ENCODE measurements at places on chromosomes 5 and 9.
A peak's percentile ranks its signal among the peaks of the same experiment; 100 is the strongest.

DNA sequence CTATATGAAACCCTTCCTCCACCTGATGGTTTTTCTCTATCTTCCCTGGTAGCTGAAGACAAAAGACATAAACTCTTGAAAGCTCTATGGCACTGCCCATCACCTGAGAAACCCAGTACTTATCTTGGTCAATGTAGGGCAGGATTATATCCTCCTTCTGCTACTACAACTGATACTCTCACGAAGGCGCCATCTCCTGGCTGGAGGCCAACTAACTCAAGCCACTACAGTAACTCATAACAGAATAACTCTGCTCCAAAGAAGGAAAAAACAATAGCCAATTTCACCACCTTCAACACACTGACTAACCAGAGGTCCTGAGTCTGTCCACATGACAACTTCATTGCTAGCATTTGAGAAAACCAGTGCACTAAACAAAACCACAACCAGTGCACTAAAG lies 409.2 kb downstream of the CETN3 start:
- no peak for DNase-seq

- DNase-seq = no peak
Measured at GRCh38 chr9:129030191-129030590, 2.1 kb upstream of the SH3GLB2 start.

DNA sequence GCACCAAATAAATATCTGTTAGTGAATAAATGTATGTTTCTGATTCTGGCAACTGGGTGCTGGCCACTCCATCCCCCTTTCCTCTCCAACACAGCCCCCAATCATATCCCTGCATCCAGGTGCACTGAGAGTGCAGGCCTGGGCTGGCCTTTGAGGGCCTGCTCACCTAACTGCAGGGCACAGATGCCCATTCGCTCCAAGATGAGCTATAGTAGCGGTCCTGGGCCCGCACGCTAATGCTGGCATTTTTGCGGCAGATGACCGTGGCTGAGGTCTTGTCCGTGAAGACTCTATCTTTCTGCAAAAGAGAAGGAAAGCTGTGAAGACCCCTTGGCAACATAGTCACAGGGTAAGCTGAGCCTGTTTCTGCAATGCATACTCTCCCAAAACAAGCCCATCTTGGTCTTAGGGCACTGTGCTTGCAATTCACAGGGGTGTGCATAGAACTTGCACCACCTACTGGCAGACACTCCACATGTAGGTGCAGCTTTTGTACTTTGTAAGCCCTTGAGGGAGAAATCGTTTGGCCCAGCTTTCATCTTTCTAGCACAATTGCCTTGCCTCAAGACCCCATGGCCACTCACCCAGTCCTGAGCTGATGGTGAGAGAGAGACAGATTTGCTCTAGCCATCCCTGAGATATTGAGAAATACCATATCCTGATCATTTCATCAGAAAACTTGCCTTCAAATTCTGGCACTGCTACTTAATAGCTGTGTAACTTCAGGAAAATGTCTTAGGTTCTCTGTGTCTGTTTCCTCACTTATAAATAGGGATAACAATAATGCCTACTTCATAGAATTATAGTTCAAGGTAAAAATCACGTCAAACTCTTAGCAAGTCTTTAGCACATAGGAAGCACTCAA lies 13.5 kb downstream of the IL12B start:
- peak; percentile 25 for DNase-seq

DNA sequence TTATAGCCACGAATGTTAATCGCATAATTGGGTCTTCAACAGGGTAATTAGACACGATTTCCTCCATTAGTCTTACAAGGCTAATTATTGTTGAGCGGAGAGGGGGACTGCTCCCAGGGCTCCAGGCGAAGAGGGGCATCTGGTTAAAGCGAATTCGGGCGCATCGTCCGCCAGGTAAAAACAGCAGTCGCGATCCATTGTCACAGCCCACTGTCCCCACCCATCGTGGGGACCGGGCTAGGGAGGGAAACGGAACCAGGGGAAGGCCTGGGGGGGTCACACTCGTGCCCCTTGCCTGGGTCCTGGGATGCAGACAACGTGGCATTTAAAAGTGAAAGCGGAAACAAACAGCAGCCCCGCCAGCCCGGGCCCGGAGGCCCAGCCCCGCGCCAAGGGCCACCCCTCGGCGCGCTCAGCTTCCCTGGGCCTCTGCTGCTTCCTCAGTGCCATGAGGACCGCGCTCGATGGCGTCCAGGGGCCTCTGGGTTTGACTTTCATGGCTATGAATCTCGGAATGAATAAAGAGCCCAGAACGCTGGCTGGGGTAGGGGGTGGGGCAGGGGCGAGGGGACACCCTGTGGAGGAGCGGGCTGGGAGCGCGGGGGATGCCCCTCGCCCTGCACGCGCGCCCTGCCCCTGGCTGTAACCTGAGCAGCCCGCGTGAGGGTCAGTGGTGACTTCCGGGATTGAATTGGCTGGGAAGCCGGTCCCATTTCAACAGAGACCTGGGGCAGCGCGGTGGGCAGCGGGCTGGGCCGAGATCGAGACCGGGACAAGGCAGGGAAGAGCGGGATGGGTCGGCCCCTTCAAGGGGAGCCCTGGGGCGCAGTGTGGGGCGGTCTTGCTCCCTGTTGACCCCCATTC lies 99.9 kb downstream of the GTF3C4 start:
- DNase-seq = peak; percentile 35

- no peak for DNase-seq
Measured at GRCh38 chr5:167694325-167695147, 596.9 kb upstream of the WWC1 start.

GRCh38 chr9:127918183-127919107 lies 1.6 kb upstream of the ST6GALNAC4 start:
- no peak for DNase-seq

GRCh38 chr5:101943784-101944183 lies 352.3 kb downstream of the SLCO4C1 start:
- DNase-seq = no peak

- no peak for DNase-seq
Measured at GRCh38 chr5:132364319-132364718, 5.2 kb upstream of the SLC22A5 start.

DNA sequence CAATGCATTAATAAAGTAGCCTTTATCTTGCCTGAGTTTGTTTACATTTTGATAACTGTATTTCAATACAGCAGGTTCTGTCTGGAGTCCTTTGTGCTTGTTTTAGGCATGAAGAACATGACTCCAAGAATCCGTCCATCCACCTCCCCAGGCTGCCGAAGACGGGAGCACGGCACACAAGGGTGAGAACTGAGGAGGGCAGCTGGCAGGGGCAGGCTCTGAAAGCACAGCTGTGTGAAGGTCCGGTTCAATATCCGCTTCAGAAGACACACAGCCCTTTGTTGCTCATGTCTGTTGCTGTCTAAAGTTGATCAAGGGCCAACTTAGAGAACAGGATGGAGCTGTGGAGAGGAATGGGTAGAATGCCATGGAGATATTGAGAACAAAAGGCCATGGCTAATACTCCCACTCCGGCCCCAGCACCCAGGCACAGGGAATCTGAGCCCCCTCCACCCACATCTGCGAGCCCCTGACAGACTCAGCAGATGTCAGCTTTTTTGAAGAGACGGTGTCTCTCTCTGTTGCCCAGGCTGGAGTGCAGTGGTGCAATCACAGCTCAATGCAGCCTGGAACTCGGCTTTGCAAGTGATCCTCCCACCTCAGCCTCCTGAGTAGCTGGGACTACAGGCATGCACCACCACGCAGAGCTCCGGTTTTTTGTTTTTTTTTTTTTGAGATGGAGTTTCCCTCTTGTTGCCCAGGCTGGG lies 58.5 kb upstream of the GNE start:
- DNase-seq = peak; percentile 26

GRCh38 chr5:151667083-151667482 lies 19.6 kb downstream of the SPARC start:
- no peak for DNase-seq

GRCh38 chr5:41336471-41336870 lies 123.1 kb upstream of the C6 start:
- DNase-seq = no peak

DNA sequence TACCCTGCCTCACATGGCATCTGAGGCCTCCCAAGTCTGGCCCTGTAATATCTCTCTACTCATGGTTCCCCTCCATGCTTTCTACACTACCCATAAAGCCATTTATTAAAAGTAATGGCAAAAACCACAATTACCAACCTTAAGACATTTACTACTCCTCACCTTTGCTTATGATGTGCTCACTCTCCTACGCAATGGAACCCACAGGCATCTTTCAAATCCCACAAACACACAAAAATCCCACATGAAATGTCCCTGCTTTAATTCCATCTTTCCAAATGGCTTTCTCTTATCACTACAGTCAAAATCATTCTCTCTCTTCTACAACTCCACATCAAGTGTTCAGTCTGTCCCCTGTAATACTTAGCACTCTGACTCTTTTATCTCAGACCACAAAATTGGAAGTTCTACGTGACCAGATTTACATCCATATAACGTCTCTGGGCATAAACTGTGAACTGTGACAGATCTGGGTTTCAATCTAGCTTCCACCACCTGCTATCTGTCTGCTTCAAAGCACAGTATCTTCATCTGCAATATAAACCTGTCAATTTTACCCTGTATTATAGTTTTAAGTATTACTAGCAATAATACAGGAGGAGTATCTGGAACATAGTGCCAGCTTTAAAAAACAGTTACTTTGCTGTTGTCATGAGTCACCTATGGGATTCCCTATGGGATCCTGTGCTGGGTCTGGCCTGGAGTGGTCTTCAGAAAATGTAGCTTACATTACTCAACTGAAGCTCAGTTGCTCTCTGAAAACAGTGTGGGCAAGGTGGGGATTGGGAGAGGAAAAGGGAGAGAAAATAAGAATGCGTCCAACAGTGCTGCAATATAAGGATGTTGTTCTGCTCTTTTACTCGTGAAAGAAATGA lies 137.1 kb upstream of the TRIM32 start:
- no peak for DNase-seq

GRCh38 chr9:92685022-92685421 lies 15.1 kb upstream of the IPPK start:
- DNase-seq = no peak

- DNase-seq = no peak
Measured at GRCh38 chr5:176529116-176529740, 8.0 kb downstream of the RNF44 start.

GRCh38 chr5:67221487-67222242 lies 25.1 kb upstream of the CD180 start:
- no peak for DNase-seq

All from neural crest cell (in vitro differentiated cells).